Skin of body (tissue), 3 donors: ENCODE measurements at places on chromosomes 6 and 20.
A peak's percentile ranks its signal among the peaks of the same experiment; 100 is the strongest.

GRCh38 chr6:168959696-168960095 lies 293.9 kb downstream of the THBS2 start:
- no peak for DNase-seq

DNA sequence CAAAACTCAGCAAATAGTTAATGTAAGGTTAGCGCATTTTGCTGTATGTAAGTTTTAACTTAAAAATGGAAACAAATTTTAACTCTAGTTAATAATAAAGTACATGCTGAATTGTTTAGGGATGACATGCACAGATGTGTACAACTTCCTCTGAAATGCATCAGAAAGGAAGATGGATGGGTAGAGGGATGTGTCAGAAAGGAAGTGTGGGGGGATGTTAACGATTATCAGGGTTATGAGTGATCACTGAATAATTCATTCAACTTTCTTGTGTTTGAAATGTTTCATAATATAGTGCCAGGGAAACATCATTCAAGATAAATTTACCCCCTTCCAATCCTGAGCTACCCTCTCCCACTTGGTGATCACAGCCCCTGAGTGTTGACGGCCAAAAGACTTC lies 87.6 kb downstream of the FOXA2 start:
- DNase-seq, result no peak

GRCh38 chr6:33915134-33915533 lies 111.3 kb upstream of the MLN start:
- no peak for DNase-seq

DNA sequence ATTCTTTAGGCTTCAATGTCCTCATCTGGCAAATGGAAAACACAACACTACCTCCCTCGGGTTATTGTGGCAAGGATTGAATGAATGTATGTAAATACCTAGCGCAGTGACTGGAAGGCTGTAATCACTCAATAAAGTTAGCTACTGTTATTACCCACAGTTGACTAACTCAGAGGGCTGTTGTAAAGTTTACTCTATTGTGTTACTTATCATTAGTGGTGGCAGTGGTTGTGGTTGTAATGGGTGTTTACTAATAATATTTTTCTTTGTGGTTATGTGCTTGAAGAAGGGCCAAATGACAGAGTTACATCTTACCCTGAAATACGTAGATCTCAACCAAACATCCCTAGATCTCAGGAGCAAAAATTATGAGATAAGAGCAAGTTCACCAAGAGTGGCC lies 42.0 kb upstream of the PXDC1 start:
- DNase-seq, result no peak

DNA sequence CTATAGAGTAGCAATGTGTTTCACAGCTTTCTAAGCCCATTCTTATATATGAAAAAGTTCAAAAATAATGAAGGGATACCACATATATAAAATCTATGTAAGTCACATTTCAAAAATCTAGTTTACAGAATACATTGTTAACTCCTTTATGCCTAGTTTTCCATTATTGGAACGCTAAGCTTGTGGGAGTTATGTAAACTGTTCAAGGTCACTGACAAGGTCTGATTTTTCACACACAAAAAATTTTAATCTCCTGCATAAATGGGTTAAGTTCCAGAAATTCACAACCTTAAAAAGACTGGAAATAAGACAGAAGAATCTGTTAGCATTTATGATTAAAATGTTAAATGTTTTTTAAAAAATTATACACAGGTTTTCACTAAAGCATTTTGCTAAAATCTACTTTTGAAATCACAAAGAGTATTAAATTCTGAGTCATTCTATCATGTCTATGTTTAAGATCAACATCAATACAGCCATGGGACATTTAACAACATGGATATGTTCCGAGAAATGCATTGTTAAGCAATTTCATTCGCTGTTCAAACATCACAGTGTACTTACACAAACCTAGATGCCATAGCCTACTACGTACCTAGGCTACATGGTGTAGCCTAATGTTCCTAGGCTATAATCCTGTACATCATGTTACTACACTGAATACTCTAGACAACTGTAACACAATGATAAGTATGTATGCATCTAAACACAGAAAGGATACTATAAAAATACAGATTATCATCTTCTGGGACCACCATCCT lies 25.4 kb downstream of the ATG5 start:
- DNase-seq, result no peak

DNA sequence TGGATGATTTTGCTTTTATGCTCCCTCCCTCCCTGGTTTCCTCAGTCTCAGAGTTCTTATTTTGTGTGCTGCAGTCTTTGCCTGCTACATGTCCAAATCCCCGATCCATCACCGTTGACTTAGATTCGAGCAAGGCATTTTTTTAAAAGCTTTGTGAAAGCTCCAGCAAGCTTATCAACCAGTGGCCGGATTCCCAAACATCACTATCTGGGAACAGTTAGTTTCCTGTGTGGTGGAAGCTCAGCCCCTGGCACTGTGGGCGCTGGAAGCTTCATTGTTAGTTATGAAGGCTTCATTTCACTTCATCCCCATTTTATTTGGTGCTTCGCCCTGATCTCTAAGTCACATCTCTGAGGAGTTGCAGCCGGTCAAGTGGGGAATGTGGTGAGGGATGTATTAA lies 44.7 kb downstream of the DEK start:
- DNase-seq, result no peak

DNA sequence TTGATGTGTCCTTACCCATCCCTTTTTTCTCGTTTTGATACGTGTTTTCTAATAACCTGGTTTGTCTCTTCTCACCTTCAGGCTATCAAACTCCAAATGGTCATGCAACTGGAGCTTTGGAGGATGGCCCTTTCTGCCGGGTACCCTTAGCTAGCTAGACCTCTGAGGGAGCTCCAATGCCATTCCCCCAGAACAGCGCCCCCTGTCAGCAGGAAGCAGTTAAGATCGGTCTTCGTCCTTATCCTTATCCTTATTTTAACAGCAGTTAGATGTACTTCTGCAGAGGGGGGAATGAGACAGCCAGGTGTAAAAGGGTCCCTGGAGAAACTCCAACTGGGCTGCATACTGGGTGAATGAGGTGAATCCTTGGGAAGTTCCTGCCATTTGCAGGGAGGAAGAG lies 37.2 kb downstream of the SEL1L2 start:
- DNase-seq, result no peak

- DNase-seq, result no peak
Measured at GRCh38 chr6:47240277-47240890, 69.3 kb downstream of the TNFRSF21 start.

DNA sequence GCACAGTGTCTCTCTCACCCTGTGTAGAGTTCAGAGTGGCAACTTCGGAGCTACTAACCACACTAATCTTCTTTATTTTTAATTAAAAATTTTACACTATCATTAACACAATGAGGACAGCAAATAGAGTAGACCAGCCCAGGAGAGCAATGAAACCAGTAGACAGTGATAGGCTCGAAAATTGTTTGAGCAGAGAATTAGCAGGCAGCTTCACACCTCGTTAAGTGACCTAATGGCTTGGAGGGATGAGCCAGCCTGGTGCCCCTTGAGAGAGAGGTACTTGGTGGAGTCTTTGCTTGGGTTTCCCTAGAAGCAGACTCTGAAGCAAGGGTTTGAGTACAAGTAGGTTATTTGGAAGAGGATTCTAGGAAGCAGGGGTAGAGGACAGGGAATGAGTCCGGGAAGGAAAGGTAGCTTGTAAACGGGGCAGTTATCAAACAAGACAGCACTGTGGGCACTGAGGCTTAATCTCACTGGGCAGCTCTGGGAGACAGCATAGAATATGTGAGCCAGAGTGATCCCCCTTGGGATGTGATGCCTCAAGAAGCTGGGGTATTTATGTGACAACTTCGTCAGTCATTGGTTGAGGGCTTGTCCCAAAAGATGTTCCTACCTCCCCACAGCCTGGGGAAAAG lies 146.1 kb downstream of the PCSK2 start:
- no peak for DNase-seq

DNA sequence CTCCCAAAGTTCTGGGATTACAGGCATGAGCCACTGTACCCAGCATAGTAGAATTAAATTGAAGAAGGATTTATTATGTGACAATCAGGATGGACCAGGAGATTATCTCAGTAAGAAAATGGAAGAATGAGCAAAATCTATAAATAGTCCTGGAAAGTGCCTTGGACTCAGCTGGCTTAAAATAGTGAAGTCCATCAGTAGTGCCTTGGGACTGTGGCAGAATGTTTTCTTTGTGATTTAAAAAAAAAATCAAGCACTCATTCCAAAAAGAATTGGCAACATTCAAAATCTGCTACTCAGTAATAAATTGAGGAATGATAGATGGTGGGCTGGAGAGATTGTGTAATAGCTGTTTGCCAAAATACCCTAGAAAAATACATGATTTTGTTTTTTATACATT lies 37.0 kb upstream of the MAS1 start:
- peak; percentile 71 for DNase-seq

DNA sequence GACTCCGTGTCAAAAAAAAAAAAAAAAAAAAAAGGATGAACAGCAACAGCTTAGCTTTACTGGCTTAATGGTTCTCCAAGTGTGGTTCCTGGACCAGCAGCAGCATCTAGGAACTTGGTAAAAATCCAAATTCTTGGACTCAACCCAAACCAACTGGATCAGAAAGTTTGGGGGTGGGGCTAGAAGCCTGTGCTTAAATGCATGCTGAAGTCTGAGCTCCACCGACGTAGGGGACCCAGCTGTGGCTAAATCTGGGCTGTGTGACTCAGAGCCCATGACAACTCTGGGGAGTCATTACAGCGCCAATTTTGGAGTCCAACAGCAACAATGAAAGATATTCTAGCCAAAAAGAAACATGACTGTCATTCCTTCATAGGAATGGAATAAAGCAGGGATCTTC lies 13.6 kb upstream of the CHD6 start:
- no peak for DNase-seq

- DNase-seq, result no peak
Measured at GRCh38 chr20:60869087-60869486, 383.0 kb upstream of the CDH4 start.

DNA sequence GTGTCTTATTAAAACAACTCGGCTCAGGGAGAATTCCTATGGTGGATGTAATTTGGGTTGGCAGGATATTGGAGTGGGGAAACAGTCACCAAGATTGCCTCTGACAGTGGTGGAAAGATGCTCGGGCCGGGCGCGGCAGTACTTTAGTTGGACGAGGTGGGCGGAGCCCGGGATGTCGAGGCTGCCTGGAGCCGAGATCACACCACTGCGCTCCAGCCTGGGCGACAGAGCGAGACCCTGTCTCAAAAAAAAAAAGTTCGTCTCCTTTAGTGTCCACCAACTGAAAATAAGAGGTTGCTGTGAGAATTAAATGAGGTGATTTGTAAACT lies 621 bp downstream of the NOL7 start:
- no peak for DNase-seq

- no peak for DNase-seq
Measured at GRCh38 chr20:24991897-24992486, 559 bp downstream of the APMAP start.
